ENCODE measurements at places on chromosomes 13 and 19.

DNA sequence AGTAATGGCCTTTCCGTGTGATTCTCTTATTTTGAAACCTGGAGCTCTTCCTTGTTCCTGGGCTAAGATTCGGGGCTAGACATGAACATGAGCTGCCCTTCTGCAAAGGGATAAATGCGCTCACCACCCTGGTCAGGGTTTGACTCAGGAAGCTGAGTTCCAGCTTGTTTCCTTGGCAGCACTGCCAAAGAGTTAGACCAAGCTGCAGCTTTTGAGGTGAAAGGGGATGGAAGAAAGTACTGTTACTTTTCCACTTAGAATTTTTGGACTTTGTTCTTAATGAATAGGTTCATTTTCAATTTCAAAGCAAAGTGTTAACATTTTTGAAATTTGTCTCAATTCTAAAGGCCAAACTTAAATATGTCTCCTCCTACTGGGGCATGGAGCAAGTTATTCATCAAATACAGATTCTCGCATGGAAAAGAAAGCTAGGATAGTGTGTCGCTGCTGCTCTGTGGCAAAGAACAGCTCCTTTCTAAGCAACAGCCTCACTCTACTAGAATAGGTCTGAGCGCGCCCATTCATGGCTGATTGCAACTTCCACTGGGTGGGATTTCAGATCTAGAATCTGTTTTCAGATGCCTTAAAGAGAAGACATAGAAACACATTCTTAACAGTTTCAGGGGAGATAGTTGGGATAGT lies 2.2 kb downstream of the RGCC start:
- DNase-seq, result no peak

GRCh38 chr13:106033659-106034058 lies 501.8 kb downstream of the EFNB2 start:
- DNase-seq, result no peak

DNA sequence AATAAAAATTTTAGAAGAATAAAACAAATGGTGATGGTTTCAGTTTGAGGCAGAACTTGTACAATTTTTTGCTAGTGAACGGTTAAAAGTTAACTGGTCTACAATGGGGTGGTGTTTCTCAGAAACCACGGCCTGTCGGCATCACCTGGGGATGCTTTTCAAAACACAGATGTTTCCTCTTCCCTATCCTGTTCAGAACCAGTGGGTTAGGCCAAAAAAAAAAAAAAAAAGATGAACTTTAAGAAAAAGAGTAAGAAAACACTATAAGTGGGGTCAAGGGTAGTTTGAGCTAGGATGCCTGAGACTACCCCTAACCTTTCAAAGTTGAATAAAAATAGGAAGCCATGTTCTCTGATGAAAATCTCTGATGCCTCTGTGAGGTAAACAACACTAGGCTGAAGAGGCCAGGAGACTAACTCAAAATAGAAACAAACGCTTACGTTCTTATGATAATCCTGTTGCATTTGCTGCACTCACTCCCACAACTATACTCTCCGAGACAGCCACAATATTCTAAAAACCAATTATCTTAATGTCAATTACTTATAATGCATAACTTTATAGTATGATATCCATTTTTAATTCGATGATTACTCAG lies 3.3 kb downstream of the MTIF3 start:
- DNase-seq, result no peak

DNA sequence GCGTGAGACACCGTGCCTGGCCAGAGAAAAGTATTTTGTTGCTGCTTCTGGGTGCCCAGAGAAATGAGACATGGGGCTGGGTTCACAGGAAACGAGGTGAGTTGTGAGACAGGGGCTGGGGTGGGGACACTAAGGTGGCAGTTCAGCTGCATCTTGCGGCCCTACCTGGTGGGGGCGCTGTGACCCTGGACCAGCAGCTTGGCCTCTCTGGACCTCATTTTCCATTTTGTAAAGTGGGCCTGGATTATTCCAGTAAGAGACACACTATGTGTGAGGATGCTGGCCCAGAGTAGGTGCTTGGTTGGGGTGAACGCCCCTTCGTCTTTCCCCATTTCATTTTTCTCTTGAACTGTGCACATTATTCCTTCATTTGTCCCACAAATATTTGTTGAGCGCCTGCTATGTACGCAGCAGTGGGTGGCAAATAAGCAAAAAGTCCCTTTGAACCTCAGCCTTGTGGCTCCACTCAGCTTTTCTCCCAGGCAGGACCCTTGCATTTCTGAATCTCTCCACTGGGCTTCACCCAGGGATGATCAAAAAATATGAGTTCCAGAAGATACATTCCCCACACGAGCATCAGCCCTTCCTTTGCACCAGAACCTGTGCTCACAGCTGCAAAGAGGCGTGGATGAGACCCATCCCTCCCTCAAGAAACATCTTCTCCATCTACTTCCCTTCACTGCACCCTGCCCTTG lies 26.6 kb upstream of the OR10H1 start:
- DNase-seq, result no peak

DNA sequence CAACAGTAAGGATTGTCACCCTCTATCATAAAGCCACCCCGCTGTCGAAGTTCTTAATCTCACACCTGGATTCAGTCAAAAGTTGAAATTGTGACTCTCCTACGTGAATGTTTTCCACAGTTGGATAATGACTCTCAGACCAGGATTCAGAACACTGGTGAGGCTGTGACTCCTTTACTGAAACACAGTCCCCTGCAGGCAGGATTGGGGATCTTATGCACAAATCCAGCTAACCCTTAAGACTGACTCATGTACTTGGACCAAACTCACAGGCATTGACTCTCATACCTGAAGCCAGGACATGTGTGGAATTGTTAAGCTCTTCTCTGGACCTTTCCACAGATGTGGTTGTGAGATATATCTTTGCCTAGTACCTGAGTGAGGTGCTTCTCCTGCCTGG lies 46.8 kb downstream of the ZNF85 start:
- DNase-seq, result no peak

- DNase-seq, result no peak
These were observed 259.2 kb downstream of the RFC3 start for GRCh38 chr13:34076943-34077703.

GRCh38 chr19:29675120-29675649 lies 9.9 kb downstream of the PLEKHF1 start:
- DNase-seq, result no peak

DNA sequence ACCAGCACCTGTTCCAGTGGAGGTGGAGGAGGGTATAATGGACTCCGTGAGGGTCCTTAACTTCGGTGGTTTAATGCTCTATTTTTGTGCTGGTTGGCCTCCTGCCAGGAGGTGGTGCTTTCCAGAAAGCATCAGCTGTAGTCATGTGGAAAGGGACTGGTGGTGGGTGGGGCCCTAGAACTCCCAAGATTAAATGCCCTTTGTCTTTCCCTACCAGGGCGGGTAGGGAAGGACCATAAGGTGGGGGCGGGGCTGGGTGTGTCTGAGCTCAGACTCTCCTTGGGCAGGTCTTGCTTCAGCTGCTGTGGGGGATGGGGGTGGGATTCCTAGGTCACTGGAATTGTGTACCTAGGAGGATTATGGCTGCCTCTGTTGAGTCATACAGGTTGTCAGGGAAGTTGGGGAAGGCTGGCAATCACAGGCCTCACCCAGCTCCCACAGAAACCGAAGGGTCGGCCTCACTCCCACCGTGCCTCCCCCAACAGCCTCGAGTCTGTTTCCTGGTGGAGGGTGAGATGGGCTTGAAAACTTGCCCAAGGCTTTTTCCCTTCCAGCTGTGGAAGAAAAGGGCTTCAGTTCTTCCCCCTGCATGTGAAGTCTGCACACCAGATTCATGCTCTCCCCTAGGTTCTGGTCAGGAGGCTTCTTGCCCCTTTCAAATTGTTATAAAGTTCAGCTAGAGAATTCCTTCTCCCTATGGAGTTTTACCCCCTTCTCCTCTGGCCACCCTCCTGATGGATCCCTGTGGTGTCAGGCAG lies 60.3 kb upstream of the CLDN10 start:
- no peak for DNase-seq

DNA sequence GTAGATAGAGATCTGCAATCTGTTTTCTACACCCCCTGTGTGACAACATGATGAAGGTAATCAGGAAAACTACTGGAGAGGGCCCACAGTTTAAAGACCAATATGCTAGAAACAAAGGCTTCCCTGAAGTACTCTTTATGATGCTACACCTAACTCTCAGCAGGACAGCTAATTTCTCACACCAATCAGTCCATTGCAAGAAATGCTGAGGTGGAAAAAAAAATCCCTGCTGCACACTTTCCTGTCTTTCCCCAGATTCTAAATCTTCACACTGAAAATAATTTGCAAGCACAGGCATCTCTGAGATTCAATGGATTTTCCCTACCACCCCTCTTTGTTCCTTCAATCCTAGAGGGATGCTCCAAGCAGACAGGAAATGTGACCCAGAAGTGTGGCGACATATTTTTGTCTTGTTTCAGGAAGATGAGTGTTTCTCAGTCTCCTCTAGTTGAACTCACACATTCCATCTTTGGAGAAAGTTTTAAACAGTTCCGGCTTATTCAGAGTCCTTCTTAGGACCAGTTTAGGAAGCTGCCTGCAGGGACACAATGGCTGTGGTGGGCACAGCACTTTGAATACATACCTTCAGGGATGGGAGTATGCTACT lies 671.6 kb downstream of the DIAPH3 start:
- DNase-seq, result no peak

- DNase-seq, result no peak
These were observed 90.0 kb downstream of the SLC7A1 start for GRCh38 chr13:29505511-29505910.

DNA sequence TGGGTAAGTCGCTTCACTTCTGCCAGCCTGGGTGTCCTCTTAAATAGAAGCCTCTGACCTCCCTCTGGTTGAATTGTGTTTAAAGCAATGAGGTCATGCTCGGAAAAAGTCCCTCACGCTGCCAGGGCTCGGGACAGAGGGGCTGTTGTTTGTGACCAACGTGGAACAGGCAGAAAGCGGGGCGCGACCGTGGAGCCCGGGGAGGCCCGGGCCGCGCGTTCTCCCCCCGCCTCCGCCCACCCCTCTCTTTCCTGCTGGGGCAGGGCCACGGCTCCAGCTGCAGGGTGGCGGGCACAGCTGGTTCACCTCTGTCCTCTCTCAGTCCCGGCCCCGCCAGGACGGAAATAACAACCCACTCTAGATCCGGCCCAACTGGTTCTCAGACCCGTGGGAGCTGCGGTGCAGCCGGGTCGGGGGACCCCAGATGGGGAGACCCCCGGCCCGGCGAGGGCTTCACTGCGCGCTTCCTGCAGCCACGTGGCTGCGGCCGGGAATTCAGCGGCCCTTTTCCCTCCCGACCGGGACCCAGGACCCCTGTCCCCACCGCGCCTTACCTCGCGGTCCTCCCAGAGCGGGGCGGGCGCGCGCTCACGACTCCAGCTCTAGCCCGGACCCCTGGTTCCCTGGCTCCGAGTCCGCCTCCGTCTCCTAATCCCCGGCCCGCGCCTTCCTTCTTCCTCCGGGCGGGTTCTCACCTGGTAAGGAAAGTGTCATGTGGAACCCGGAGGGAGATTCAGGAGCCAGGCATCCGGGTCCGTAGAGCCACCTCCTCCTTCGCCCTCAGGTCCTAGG lies 1.9 kb downstream of the CDC42EP5 start:
- no peak for DNase-seq

DNA sequence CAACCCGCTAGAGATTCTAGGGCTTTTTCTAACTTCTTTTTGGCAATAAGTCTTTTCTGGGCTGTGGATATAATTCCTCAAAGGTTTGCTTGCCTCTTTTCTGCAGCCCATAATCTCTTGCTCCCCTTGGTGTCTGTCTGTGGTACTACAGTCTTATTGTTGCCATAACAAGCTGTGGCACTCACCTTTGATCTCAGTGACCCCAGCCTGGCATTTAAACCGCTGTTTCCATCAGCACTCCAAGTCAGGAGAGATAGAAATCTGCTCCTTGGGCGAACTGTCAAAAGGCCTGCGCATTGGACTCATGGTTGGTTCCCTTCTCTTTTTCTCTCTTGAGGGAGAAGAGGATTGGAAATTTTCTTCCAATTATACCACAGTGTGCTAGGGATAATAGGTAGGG lies 14.5 kb upstream of the MPHOSPH8 start:
- no peak for DNase-seq

DNA sequence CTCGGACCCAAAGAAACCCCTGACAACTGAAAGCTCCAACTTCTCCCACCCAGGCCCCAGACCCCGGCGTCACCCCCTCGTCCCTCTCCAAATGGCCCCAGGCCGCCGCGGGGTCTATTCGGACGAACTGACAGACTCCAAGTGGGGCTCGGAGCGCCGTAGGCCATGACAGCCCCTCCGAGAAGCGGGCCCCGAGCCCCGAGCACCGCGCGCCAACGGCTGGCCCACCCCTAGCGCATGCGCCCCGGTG lies 360 bp downstream of the DDX39A start:
- peak; percentile 75 for DNase-seq

GRCh38 chr13:30696278-30697176 lies 38.8 kb upstream of the ALOX5AP start:
- no peak for DNase-seq

DNA sequence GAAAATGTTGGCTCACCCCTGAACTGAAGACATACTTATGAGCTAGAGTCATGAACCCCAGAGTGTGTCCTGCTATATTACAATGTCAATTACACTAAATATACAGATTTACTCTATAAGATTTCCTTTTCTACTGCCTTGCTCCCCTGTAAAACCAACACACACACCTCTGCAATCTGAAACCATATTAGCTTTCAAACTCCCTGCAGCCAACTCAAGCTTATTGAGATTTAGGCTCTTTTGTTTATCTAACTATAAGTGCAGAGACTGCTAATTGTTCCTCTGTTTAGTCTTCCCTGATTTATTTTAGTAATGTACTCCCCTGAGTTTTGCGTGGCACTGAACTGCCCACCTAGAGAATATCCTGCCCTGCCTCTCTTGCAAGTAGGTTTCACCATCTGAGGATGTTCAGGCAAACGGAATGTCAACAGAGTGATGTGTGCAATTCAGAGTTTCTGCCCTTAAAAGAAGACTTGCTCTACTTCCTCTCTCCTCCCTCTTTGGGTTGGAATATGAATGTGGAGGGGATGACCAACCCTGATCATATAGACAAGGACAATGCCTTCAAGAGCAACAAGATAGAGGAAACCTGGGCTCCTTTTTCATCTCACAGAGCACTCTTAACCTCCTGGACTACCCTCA lies 22.3 kb downstream of the FAM216B start:
- no peak for DNase-seq

GRCh38 chr13:75088915-75089314 lies 393.1 kb downstream of the TBC1D4 start:
- DNase-seq, result no peak

DNA sequence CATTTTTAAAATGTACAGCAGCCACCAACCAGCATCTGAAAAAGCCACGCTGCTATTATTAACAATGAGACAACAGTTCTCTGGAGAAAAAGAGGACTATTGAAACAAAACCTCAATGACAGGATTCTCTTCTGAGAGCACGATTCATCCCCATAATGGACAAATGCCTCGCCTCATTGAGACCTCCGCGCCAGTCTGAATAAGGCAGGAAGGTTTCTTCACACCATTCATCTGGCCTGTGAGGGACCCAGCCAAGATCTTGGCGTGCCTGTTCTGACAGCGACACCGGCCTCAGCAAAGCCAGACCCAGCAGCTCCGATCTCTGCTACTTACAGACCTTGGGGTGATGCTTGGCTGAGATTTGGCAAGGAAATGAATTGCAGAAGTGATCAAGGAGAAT lies 14.8 kb downstream of the SMIM7 start:
- no peak for DNase-seq
